SHP77 (cell line): ENCODE measurements at places on chromosomes 1 and 21.

DNA sequence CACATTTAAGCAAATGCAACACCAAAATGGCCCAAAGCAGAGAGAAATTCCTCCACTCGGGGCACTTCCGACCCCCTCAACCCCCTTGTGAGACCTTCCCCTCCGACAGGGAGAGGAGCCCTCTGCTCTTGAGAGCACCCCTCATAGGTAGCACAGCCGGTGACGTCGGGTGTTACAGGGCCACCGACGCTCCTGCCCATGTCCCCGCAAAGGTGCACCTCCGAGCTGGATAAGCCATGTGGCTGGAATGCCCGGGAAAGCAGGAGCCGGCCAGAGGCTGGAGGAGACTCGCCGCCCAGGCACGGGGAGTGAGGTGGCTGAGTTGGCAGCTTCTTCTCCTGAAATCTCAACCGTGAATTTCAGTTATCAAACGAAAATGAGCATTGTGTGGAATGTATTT, 67.1 kb upstream of the ARHGEF16 start:
- no peak for DNase-seq

- no peak for DNase-seq
Observed at GRCh38 chr21:42592156-42592820, 61.1 kb upstream of the PDE9A start.

DNA sequence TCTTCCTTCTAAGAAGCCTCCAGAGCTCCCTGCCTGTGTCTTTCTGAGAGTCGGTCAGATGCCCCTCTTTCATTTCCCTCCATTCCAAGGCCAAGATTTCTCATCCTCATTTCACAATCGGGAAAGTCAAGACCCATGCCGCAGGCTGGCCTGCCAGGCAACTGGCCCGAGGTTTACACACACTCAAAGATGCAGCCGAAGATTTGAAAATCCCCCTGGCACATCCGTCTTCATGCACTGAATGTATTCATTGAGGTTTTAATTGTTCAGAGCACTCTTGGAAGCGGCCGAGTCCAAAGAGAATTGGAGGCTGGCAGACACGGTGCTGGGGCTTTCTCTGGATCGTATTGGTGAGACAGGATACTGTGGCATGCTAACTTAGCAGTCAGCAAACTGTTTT, 29.1 kb upstream of the SRP9 start:
- no peak for DNase-seq

- DNase-seq, result no peak
Observed at GRCh38 chr1:167658574-167659328, 28.7 kb downstream of the RCSD1 start.

GRCh38 chr1:203666609-203667008, 40.0 kb downstream of the ATP2B4 start:
- DNase-seq, result no peak

DNA sequence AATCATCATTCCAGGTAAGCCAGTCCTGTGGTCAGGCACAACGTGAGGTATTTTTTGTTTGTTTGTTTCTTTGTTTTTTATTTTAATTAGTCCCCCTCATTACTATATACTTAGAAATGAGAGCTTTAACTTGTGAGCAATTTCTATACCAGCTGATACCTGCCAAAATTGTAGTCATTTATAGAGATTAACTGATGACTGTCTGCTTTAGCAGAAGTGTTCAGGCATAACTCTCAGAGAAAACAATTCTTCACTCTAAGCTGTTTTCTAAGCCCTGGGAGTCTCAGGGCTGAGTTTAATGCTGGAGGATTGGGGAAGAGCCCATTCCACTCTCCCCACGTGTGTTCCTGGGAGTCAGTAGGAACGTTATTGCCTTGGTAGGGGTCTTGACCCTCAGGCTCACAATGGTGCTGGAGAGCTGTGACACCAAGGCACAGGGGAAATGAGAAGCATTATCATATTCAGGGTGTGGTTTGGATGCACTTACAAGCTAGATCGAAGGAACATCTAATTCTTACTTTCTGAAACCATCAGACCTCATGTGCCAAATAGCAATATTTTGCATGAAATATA, 168.2 kb downstream of the CLIC6 start:
- DNase-seq, result no peak

DNA sequence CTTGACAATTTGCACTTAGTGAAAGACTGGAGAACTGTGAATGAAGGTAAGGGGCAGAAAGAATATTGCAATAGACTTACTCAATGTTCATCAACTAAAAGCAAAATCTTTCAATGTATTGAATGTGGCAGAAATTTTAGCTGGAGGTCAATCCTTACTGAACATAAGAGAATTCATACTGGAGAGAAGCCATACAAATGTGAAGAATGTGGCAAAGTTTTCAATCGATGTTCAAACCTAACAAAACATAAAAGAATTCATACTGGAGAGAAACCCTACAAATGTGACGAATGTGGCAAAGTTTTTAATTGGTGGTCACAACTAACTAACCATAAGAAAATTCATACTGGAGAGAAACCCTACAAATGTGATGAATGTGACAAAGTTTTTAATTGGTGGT, 80.7 kb downstream of the JMJD4 start:
- DNase-seq, result no peak

GRCh38 chr21:42975886-42976608, 1.7 kb downstream of the PKNOX1 start:
- no peak for DNase-seq

- DNase-seq, result no peak
Observed at GRCh38 chr1:115668579-115668978, 26.8 kb downstream of the VANGL1 start.

GRCh38 chr1:71086331-71086730, 5.5 kb upstream of the ZRANB2 start:
- no peak for DNase-seq

DNA sequence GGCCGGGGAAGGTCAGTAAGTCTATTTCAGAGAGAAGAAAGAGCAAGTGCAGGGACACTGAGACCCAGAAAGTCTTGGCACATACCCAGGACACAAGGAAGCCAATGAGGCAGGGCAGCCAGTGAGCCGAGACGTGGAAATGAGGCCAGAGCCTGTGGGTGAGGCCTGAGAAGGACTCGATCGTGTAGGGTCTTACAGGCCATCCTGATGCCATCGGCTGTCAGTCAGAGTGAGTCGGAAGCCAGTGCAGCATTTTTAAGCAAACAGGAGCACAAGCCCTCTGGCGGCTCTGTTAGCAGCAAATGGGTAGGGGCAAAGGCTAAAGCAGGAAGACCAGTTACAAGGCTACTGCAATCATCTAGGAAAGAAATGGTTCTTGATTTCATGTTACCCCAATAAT, 6.1 kb upstream of the GJB3 start:
- no peak for DNase-seq

DNA sequence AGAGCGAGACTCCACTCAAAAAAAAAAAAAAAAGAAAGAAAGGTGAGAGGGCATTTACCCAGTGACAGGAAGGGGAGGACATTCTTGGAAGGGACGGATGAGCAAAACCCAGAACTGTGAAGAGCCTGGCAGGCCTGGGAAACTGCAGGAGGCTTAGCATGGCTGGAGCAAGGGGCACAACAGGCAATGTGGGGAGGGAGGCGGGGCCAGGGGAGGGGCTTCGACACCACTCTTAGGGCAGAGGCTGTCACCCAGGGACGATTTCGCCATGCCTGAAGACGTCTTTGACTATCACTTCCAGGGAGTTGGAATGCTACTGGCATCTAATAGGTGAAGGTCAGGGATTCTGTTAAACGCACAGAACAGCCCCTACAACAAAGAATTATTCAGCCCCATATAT, 184.0 kb downstream of the HUNK start:
- DNase-seq, result no peak

- DNase-seq, result no peak
Observed at GRCh38 chr1:203031467-203031866, 5.2 kb downstream of the PPFIA4 start.

GRCh38 chr1:33168556-33169289, 13.1 kb downstream of the TRIM62 start:
- no peak for DNase-seq

GRCh38 chr1:15609631-15610030, 7.6 kb upstream of the DDI2 start:
- no peak for DNase-seq

GRCh38 chr1:113021430-113022085, 51.4 kb upstream of the LRIG2 start:
- DNase-seq, result no peak

- DNase-seq, result no peak
Observed at GRCh38 chr1:174407665-174408064, 40.1 kb upstream of the GPR52 start.

GRCh38 chr1:71193153-71193552, 112.3 kb upstream of the ZRANB2 start:
- DNase-seq, result no peak

GRCh38 chr1:57431400-57431799, 7.5 kb upstream of the DAB1 start:
- DNase-seq, result no peak

DNA sequence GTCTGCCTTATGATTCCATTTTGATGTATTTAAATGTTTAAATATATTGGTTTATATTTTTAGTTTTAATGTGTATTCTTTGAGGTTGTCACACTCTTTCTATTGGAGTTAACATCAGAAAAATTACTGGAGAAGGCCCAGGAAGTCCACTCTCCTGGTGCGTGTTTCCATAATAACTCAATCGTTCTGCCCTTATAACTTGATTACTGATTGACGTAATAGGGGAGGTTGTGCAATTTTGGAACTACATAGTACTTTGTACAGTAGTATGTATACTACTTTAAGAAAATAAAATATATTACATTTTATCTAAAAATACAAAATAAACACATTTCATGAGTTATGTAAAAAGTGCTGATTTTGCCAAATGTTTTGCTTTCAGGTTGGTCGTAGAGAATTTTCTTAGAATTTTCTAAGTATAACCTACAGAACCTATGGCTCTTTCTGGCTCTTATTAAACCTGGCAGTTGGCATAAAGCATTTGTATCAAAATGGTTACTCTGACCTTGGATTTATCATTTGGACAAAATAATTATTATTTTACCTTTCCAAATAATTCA, 5.7 kb downstream of the PLA2G4A start:
- DNase-seq, result no peak

- DNase-seq, result no peak
Observed at GRCh38 chr21:31397939-31398338, 53.9 kb upstream of the TIAM1 start.

- peak; percentile 77 for DNase-seq
Observed at GRCh38 chr1:42963378-42964043, 4.8 kb upstream of the SLC2A1 start.

- no peak for DNase-seq
Observed at GRCh38 chr21:25509862-25510261, 97.4 kb downstream of the MRPL39 start.

GRCh38 chr1:181778640-181779260, 282.8 kb downstream of the ZNF648 start:
- DNase-seq, result peak; percentile 42

GRCh38 chr21:14600569-14601297, 54.6 kb upstream of the SAMSN1 start:
- no peak for DNase-seq

- DNase-seq, result no peak
Observed at GRCh38 chr1:156524481-156524869, 23.9 kb upstream of the MEF2D start.

DNA sequence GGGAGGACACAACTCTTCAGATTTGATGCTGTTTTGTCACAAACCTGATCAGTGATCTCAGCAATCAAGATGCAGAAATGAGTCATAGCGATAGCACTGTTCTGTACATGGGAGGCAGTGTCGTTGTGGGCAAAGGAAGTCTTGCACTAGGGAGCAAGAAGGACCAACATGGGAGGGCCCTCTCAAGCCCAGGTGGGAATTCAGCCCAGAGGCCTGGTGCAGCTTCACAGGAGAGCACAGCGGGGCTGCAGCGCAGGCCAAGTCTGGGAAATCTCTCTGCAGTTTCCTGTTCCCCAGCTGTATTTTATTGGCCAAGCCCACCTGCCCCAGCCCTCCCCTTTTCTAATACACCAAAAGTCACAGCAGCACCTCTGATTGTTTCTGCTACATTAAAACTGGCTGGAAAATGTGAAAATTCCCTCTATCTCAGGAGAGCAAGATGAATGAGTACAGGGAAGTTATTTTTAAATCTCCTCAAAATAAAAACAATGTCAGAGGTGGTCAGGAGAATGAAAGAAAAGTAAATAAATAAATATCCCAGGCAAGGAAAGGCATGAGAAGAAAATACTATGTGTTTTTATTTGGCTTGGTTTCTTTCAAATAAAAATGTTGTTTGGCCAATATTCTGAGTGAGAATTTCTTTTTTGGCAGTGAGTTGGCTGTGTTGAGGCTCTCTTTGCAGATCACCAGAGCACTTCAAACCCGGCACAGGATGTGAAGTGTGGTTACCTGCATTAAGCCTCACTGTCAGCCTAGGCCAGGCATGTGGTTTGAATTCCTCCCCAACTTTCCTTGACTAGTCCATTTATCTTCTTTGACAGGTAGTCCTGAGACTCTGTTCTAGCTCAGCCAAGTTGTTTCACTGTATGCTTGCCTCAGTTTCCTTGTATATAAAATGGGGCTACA, 422.1 kb downstream of the PLPP3 start:
- DNase-seq, result peak; percentile 28

- DNase-seq, result no peak
Observed at GRCh38 chr1:108107658-108108057, 92.5 kb downstream of the SLC25A24 start.

DNA sequence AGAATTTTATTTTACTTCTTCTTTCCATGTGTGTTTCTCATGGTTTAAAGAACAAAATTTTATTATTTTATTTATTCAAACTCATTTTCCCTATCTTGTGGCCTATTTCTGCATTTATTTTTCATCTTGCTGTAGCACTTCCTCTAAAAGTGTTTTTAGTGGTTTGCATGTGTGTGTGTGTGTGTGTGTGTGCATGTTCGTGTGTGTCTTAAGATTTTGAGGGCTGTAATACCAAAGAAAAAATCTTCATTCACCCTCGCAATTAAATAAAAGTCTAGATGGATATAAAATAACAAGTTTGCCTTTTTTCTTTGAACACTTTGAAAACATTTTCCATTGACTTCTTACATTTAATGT, 24.6 kb upstream of the FCRL3 start:
- no peak for DNase-seq

DNA sequence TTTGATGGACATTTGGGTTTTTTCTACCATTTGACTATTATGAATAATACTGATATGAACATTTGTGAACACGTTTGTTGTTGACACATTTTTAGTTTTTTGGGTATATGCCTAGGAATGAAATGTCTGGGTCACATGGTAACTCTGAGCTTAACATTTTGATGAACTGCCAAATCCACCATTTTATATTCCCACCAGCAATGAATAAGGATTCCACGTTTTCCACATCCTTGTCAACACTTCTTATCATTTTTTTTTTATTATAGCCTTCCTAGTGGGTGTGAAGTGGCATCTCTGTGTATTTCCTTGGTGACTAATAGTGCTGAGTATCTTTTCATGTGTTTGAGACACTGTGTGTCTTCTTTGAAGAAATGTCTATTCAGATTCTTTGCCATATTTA, 67.6 kb downstream of the RASAL2 start:
- DNase-seq, result no peak
